PC-3 (cell line): ENCODE measurements at places on chromosomes 13 and 19.
A peak's percentile ranks its signal among the peaks of the same experiment; 100 is the strongest.

- DNase-seq, result no peak
Measured at GRCh38 chr19:12665281-12665573, 1.3 kb downstream of the MAN2B1 start.

GRCh38 chr19:8137425-8137824, 12.0 kb downstream of the FBN3 start:
- DNase-seq, result no peak

- peak; percentile 15 for DNase-seq
Measured at GRCh38 chr19:50255115-50255514, 51.7 kb downstream of the MYH14 start.

GRCh38 chr19:17883627-17884410, 12.1 kb downstream of the SLC5A5 start:
- no peak for DNase-seq

GRCh38 chr19:4493929-4494690, 22.0 kb downstream of the HDGFL2 start:
- no peak for DNase-seq

DNA sequence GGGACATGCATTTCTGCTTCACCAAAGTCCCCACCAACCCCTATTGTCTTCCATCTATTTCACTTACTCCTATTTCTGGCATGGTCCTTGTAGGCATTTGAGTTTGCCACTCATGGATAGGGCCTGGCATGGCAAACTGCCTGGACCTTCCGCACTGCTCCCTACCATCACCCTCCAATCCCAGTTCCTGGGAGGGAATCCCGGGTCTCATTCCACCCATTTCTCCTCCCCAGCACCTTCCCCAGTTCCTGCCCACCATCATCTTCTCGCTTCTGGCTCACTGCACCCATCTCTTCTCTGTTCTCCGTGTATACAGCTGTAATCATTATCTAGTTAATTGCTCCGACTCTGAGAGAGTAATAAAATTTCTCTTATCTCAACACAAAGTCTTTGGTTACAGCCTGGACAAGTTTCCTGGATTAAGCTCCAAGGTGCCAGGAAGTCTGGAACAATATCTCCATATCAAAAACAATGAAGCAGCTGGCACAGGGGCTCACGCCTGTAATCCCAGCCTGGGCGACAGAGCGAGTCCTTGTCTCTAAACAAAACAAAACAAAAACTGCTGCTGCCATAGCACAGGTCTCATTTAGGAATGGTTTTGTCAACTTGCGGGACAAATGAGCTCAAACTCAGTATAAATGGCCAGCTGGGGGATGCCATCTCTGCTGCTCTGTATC, 17.0 kb upstream of the COX7A1 start:
- DNase-seq, result no peak

DNA sequence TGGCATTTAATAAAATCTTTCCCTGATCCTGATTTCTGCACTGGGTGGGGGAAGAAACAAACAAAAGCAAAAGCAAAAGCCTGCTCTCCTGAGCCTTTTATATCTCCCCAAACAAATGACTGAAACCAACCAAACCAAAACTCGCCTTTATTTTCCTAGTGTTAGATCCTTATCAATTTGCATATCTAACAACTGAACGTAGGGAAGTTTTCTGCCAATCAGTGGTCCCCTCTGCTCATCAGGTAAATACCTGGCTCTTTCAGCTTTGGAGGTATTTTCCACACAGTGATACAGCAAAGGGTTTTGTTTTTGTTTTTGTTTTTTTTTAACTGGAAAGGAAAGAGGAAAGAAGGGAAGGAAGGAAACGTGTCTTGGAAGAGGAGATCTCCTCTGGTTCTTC, 3.3 kb downstream of the AMER2 start:
- no peak for DNase-seq

- no peak for DNase-seq
Measured at GRCh38 chr19:49773663-49774350, 7.0 kb downstream of the AP2A1 start.
